ENCODE measurements at places on chromosomes 16 and 17. TPM values are rescaled to one million over a fixed set of nuclear protein-coding genes. Genes with fewer than 3 reads are reported as not detected.

The HS3ST4 gene
- total RNA-seq, result 1.1 TPM

DNA sequence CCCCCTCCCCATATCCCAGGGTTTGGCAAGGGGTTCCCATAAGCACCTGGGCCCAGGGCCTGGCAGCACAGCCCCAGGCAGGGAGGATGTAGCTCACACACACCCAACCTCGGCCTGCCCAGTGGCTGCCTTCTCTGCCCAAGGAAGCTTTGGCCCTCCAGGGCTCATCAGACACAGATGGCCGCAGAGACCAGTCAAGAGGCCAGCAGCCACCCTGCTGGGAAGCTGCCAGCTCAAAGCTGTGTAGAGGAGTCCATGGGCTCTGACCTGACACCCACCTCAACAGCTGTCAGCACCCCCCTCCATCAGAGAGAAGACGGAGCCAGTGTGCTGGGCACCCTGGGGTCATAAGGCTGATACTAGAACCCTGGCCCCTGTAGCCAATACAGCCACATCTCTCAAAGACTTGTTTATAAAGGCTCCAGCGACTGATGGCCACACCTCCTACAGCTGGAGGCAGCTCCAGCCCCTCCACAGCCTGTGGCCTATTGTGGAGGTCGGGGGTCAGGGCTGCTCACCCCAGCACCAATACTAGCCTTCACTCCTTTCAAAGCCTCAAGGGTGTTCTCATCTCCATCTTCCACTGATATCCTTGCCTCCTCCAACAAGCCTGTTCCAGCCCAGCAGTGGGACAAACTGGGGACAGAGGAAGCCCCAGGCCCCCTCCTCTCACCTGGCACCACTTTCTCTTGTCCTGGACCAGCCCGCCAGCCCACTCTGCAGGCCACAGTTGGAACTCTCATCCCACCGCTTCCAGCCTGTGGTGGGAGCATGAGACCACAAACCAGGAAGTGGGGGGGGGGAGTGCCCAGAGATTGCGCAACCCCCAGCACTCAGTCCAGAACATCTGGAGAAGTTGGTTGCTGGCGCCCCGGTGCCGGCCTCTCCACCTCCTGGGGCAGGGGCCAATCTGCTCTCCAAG is 2.2 kb upstream of the MPG start:
- peak overlapping the region; percentile 86 for H3K4me3 ChIP-seq
- DNase-seq, result peak; percentile 41
- peaks cover 57% of the 10 kb centered on the region for H3K4me1 ChIP-seq
- peak overlapping the region; percentile 86 for H3K27ac ChIP-seq
- H3K36me3 ChIP-seq, result no peaks in the 10 kb centered on the region

DNA sequence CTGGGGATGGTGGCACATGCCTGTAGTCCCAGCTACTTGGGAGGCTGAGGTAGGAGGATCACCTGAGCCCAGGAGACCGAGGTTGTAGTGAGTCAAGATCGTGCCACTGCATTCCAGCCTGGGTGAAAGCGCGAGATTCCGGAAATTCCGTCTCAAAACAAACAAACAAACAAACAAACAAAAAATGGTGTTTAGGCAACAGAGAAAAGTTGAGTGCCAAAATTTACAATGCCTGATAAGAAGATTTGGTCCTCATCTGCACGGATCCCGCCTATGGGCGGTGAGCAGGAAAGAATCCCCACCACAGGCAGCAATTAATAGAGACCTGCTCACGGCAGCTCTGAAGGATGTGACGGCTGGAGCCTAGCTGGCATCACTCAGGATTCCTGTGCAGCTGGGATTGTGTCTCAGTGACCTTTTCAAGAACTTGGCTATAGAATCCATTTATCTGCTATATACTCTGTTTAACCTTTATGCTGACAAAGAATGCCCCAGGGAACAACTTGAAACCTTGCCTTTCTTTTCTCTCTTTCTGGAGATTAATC is 14.0 kb upstream of the TEX2 start:
- DNase-seq, result no peak
- H3K4me1 ChIP-seq, result peaks cover 7% of the 10 kb centered on the region
- no peak overlapping the region for H3K4me3 ChIP-seq
- no peaks in the 10 kb centered on the region for H3K27me3 ChIP-seq

The GNAO1 gene
- total RNA-seq, result 21.3 TPM

The DRG2 gene
- total RNA-seq, result 41.5 TPM

GRCh38 chr17:63626551-63627180 is 4.4 kb downstream of the MAP3K3 start:
- no peaks in the 10 kb centered on the region for H3K27me3 ChIP-seq
- H3K4me1 ChIP-seq, result peaks cover 21% of the 10 kb centered on the region

DNA sequence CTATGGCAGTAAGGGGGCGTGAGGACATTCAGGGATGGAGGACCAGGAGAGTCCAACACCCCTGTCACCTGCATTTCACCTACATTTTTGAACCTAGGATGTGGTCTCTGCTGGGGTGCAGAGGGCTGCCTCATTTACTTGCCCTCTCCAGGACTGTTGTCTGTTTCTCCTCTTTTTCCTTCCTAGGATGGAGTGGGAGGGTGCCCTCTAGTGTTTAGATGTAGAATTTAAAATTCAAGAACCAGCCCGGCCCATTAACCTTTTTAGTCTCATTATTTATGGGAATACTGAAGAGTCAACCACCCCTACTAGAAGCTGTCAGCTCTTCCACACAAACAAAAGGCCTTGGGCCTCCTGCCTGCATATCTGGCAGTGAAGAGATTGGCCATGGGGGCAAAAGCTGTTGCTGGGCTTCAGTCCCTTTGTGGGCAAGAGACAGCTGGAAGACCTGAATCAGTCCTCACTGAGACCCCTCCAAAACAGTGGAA is 2.5 kb upstream of the STARD3 start:
- H3K4me1 ChIP-seq, result peaks cover 36% of the 10 kb centered on the region
- peaks cover 45% of the 10 kb centered on the region for H3K27me3 ChIP-seq
- DNase-seq, result no peak
- no peaks in the 10 kb centered on the region for H3K36me3 ChIP-seq

DNA sequence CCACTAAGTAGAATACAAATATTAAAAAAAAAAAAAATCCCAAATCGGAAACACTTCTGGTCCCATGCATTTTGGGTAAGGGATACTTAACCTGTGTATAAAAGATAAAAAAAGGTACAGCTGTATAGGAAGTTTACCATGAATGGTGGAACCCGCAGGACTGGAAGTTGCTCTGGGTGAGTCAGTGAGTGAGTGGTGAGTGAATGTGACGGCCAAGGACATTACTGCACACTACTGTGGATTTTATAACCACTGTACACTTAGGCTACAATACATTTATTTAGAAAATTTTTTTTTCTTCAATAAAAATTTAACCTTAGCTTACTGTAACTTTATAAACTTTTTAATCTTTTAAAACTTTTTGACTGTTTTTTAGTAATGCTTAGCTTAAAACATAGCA is 71.3 kb upstream of the BCAR1 start:
- peaks cover 2% of the 10 kb centered on the region for H3K36me3 ChIP-seq
- H3K4me1 ChIP-seq, result peaks cover 62% of the 10 kb centered on the region
- H3K27me3 ChIP-seq, result no peaks in the 10 kb centered on the region
- H3K4me3 ChIP-seq, result no peak overlapping the region
- DNase-seq, result no peak
- H3K27ac ChIP-seq, result no peak overlapping the region

GRCh38 chr17:64386412-64387144 is 4.1 kb downstream of the PECAM1 start:
- no peak for DNase-seq
- peaks cover 11% of the 10 kb centered on the region for H3K4me1 ChIP-seq
- no peaks in the 10 kb centered on the region for H3K36me3 ChIP-seq
- H3K4me3 ChIP-seq, result no peak overlapping the region

The OR4D1 gene
- not detected for total RNA-seq

DNA sequence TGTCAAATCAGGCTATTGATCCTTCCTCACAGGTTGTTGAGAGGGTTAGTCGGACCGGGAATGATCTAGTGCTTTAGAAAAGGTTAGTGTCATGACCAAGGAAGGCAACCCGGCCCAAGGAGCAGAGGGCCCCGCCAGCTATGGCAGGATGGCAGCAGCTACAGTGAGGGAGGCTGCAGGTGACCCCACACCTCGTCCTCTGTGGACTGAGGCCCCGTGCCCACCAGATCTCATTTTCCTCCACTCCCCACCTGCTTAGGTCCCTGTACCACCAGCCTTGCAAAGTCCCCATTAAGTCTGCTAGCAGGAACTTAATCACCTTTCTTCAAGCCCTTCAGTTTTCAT is 107.5 kb downstream of the CCDC182 start:
- peaks cover 16% of the 10 kb centered on the region for H3K4me1 ChIP-seq
- H3K4me3 ChIP-seq, result no peak overlapping the region
- H3K36me3 ChIP-seq, result peaks cover 17% of the 10 kb centered on the region

The ZNF267 gene
- total RNA-seq, result 13.6 TPM

- peaks cover 8% of the 10 kb centered on the region for H3K36me3 ChIP-seq
- no peak for DNase-seq
- no peak overlapping the region for H3K27ac ChIP-seq
- peaks cover 4% of the 10 kb centered on the region for H3K4me1 ChIP-seq
Observed at GRCh38 chr16:88539652-88540345, 30.4 kb upstream of the ZC3H18 start.

The CDH16 gene
- total RNA-seq, result not detected

The PDE6G gene
- 0.45 TPM for total RNA-seq

DNA sequence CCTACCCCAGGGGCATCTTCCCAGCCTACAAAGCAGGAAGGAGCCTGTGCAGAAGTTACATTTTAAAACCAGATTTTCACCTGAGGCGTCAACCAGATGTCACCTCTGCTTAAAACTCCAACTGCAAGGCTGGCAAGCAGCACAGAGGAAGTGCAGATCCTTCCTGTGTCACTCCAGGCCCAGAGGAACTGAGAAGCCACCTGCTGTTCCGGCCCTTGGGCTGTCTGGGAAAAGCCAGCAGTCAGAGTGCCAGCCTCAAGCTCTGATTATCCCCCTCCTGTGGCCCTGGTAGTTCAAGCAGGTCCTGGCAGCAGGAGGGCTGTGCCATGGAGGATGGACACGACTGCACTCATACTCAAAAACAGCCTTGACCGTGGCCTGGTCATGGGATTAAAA is 10.2 kb downstream of the POLR2C start:
- H3K27me3 ChIP-seq, result no peaks in the 10 kb centered on the region
- H3K4me1 ChIP-seq, result peaks cover 13% of the 10 kb centered on the region
- peaks cover 2% of the 10 kb centered on the region for H3K36me3 ChIP-seq
- DNase-seq, result no peak
- H3K4me3 ChIP-seq, result no peak overlapping the region

- H3K4me3 ChIP-seq, result no peak overlapping the region
- no peaks in the 10 kb centered on the region for H3K4me1 ChIP-seq
Observed at GRCh38 chr17:41196068-41196467, 6.4 kb downstream of the KRTAP9-1 start.

The MTSS2 gene
- 95.0 TPM for total RNA-seq

DNA sequence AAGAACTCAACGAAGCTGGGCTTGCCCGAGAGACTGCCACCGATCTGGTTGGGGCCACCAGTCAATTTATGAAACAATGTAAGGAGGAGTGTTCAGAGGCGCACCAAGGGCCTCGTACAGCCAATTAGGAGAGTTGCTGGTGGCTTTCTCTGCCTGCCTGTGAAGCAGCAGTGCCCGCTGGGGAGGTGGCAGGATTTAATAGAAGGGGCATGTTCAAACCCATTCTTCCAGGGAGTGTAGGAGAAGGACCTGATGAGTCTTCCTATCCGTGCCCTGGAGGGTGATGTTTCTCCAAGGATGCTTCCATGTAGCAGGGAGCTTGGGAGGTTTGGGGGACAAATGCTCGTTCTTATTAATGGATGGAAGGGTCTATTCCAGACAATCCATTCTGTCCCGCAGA is 178.4 kb downstream of the CCDC182 start:
- peaks cover 62% of the 10 kb centered on the region for H3K4me1 ChIP-seq
- no peaks in the 10 kb centered on the region for H3K27me3 ChIP-seq
- no peak overlapping the region for H3K4me3 ChIP-seq
- no peak for DNase-seq
- peaks cover 5% of the 10 kb centered on the region for H3K36me3 ChIP-seq

- no peak overlapping the region for H3K27ac ChIP-seq
- peaks cover 10% of the 10 kb centered on the region for H3K4me1 ChIP-seq
- no peaks in the 10 kb centered on the region for H3K36me3 ChIP-seq
- no peak overlapping the region for H3K4me3 ChIP-seq
- DNase-seq, result no peak
Observed at GRCh38 chr16:2029350-2029749, 2.6 kb downstream of the NHERF2 start.

GRCh38 chr17:5644065-5644464 is 59.8 kb upstream of the NLRP1 start:
- H3K4me1 ChIP-seq, result no peaks in the 10 kb centered on the region
- peaks cover 8% of the 10 kb centered on the region for H3K27me3 ChIP-seq
- DNase-seq, result no peak
- H3K36me3 ChIP-seq, result no peaks in the 10 kb centered on the region

The RPS15A gene
- total RNA-seq, result 1,736 TPM

- no peak overlapping the region for H3K4me3 ChIP-seq
- peak overlapping the region; percentile 92 for H3K27ac ChIP-seq
- peaks cover 56% of the 10 kb centered on the region for H3K4me1 ChIP-seq
- no peak for DNase-seq
- no peaks in the 10 kb centered on the region for H3K36me3 ChIP-seq
Observed at GRCh38 chr17:10041287-10041612, 136.2 kb upstream of the RCVRN start.

The COX6A2 gene
- total RNA-seq, result not detected

GRCh38 chr17:68290268-68290954 is 516 bp downstream of the SLC16A6 start:
- peaks cover 50% of the 10 kb centered on the region for H3K27me3 ChIP-seq
- H3K4me1 ChIP-seq, result peaks cover 32% of the 10 kb centered on the region
- no peak overlapping the region for H3K27ac ChIP-seq

- H3K4me3 ChIP-seq, result no peak overlapping the region
- H3K27ac ChIP-seq, result no peak overlapping the region
- H3K36me3 ChIP-seq, result no peaks in the 10 kb centered on the region
- DNase-seq, result no peak
Observed at GRCh38 chr17:27848931-27849330, 44.2 kb downstream of the LYRM9 start.

DNA sequence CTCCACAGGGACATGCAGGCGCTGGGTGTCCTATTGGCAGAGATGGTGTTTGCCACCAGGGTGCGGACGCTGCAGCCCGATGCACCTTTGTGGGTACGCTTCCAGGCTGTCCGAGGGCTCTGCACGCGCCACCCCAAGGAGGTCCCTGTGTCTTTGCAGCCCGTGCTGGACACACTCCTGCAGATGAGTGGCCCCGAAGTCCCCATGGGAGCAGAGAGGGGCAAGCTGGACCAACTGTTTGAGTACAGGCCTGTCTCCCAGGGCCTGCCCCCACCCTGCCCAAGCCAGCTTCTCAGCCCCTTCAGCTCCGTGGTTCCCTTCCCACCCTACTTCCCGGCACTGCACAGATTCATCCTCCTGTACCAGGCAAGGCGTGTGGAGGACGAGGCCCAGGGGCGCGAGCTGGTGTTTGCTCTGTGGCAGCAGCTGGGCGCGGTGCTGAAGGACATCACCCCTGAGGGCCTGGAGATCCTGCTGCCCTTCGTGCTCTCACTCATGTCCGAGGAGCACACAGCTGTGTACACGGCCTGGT is 2.8 kb downstream of the WDR81 start:
- H3K4me1 ChIP-seq, result peaks cover 6% of the 10 kb centered on the region
- no peak overlapping the region for H3K4me3 ChIP-seq
- H3K27ac ChIP-seq, result no peak overlapping the region
- no peaks in the 10 kb centered on the region for H3K36me3 ChIP-seq

- H3K27ac ChIP-seq, result no peak overlapping the region
- peaks cover 5% of the 10 kb centered on the region for H3K4me1 ChIP-seq
- no peaks in the 10 kb centered on the region for H3K36me3 ChIP-seq
- no peak for DNase-seq
Observed at GRCh38 chr17:74968361-74968780, 4.2 kb downstream of the HID1 start.

Measured in neural crest cell (in vitro differentiated cells).